ENCODE measurements at places on chromosomes 12 and 14.

- DNase-seq: no peak
Measured at GRCh38 chr12:99201906-99202645, 445.5 kb upstream of the GARIN6 start.

- DNase-seq: no peak
Measured at GRCh38 chr14:102039157-102039556, 47.7 kb downstream of the HSP90AA1 start.

GRCh38 chr14:95465358-95465757 lies 51.1 kb downstream of the SYNE3 start:
- DNase-seq: no peak

- DNase-seq: no peak
Measured at GRCh38 chr14:102282751-102283465, 22.1 kb downstream of the MOK start.

DNA sequence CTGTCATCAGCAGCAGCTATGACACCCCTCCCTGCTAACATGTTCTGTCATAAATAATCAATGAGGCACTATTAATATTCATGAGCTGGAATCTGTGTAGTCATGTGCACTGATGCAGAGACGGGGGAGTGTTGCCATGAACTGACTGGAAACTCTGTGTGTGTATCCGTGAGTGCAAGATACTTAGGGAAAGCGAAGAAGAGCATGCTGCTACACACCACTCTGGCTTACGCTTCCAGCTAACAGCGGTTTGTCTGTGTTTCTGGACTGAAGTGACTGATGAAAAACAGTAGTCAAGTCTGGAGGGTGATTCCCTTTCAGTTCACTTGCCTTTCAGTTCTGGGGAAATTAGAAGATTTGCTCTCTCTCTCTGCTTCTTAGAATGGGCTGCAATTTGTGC lies 249.4 kb downstream of the PDZRN4 start:
- no peak for DNase-seq

GRCh38 chr14:104555430-104556255 lies 23.9 kb upstream of the C14orf180 start:
- no peak for DNase-seq

- no peak for DNase-seq
Measured at GRCh38 chr12:121289962-121290361, 6.5 kb downstream of the CAMKK2 start.

DNA sequence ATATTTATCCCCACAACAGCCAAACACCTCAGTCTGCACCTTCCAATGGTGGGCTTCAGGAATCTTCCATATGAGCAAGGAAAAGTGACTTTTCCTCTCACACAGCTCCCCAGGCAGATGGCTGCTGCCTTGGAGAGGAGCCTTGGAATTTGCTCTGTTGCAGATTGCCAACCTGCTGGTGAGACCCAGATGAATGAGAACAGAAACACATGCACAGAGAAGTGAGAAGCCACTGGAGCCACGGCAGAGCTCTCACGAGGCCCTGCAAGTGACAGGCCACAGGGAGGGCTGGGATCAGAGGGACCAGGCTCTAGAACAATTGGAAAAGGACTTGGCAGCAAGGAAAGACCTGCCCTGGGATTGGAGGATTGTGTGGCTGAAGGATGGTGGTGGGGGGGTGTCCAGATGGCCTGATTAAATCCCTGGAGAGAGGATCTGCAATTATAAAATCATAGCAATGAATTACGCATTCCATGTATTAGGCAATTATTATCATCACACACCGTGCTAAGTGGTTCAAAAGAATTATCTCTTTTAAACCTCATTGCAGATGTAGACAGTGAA lies 84.9 kb upstream of the PWP1 start:
- DNase-seq: no peak

DNA sequence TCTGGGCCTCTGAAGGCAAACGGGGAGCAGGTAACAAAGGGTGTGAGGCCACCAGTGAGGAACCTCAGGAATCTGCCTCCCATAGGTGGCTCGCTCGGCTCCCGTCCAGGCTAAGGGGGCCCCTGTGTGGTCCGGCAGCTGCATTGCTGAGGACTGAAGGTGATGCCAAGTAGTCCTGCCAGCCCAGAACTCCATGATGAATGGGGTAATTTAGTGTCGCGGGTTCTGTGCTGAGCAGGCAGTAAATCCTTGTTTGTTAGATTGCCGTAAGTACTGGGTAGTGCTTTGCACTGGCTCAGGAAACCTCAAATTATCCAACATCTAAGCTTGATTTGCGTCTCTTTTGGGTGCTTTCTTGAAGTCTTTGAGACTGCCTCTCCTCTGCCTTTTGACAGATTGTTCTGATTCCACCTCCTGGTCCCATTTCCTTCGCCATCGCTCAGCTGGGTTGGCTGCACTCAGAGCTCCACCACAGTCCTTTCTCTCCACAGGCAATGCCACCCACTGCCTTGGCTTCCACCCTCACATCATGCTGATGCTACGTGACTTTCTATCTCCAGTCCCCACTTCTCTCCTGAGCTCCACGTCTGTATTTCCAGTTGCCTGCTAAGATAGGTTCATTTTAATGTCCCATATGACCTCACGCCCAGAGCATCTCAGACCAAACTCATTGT lies 392.0 kb downstream of the FUT8 start:
- DNase-seq: no peak

- DNase-seq: no peak
Measured at GRCh38 chr12:32273712-32274111, 125.6 kb upstream of the FGD4 start.

DNA sequence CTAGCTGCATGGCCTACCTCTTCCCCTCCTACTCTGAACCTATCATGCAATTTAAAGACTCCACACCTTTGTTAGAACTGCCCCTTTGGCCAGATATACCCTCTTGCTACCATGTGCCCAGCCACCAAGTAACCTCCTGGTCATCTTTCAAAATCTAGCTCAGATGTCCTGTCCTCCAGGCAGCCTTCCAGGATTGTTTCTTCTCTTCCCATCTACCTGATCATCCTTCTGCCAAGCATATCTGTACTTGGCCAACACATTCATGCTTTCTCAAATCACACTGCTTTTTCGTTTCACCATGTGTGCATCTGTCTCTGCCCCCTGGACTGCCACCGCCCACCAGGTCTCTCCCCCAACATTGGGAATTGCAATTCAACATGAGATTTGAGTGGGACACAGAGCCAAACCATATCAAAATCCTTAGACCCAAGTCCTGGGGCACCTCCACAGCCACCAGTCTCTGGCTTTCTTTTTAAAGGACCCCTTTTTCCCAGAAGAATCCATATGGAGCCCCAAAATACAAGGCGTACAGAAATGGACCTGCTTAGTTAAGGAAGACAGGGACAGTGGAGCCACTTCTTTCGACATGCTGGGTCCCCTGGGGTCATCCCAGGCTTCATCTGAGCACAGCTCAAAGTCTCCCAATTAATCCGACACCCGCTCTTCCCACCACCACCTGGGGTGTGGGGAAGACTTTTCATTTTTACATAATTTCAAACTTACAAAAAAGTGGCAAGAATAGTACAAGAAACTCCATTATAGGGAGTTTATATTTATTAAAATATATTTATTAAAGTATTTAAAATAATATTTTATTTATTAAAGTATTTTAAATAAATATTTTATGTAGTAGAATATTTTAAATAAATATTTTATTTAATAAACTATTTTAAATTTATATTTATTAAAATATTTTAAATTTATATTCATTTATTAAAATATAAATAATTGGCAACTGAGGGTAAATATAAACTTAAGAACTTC lies 7.9 kb upstream of the CMKLR1 start:
- no peak for DNase-seq

DNA sequence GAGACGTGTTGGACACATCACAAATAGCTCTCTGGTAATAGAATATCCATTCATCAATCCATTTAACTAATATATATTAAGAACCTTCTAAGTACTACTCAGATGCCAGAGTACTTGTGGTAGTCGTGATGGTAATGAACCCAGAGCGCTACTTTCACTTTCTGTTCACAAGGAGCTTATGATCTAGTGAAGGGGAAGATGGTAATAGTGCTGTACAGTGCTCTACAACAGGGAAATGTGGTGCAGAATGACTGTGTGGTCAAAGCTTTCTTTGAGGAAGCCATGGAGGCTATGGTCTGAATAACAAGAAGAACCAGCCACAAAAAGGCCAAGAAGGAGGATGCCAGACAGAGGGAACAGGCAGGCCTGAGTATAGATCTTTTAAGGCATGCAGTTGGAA lies 212.0 kb downstream of the PTPRO start:
- peak; percentile 89 for DNase-seq

- no peak for DNase-seq
Measured at GRCh38 chr14:68376067-68376779, 416.6 kb downstream of the ZFP36L1 start.

GRCh38 chr12:47038270-47038748 lies 41.1 kb upstream of the PCED1B start:
- DNase-seq: peak; percentile 42

DNA sequence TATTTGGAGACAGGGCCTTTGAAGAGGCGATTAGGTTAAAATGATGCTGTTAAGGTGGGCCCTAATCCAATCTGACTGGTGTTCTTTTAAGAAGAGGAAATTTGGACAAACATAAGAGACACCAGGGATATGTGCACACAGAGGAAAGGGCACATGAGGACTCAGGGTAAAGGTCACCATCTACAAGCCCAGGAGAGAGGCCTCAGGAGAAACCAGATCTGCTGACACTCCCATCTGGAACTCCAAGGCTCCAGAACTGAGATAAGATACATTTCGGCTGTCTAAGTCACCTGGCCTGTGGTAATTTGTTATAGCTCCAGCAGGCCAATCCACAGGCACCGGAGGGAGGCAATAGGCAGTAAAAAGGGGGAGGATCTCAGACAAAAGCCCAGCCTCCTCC lies 48.6 kb downstream of the KICS2 start:
- DNase-seq: no peak

- peak; percentile 67 for DNase-seq
Measured at GRCh38 chr12:77377116-77377515, 311.7 kb upstream of the E2F7 start.

GRCh38 chr12:93884794-93885460 lies 207.8 kb downstream of the CRADD start:
- no peak for DNase-seq

- no peak for DNase-seq
Measured at GRCh38 chr14:36664322-36665193, 2.9 kb downstream of the PAX9 start.

- DNase-seq: no peak
Measured at GRCh38 chr12:50750366-50750765, 13.5 kb upstream of the ATF1 start.

- DNase-seq: no peak
Measured at GRCh38 chr14:100783630-100784370, 42.1 kb upstream of the MEG3 start.

- DNase-seq: no peak
Measured at GRCh38 chr12:104985206-104985605, 910 bp upstream of the NOPCHAP1 start.

GRCh38 chr12:113149361-113150150 lies at the start of gene CFAP73:
Gene CFAP73, plus strand, starts transcription at chr12:113149724. Its CDS starts 134 bp downstream, at chr12:113149858.
- peak; percentile 13 for DNase-seq

DNA sequence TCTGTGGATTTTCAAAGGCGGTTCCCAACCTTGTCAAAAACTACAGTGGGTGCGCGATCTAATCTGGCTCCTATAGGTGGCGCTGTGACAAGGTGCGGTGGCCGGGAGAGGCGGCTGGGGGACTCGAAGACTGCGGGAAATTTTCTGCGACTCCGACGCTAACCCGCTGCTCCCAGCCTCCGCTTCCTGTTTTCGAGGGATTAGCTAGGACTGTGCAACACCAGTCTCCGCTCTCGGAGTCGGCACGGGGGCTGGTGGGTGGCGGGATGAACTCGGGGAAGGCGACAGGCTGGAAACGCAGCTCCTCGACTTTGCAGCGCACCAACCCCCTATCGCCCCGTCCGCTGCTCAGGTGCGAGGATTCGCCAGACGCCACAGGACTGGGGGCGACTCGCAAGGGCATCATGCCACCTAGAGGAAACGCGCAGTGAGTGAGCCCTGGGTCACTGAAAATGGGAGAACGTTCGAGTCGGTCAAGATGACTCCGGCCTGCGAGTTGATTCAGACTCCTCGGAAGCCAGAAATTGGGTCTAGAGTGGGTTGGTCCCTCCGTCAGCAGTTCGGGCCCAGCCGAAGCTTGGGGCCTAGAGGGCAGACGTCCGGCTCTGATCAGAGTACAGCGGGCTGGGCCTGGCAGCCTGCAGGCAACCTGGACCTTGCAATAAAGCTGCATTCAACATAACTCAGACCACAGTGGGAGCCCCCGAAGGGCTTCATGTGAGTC lies 5.5 kb upstream of the PAX9 start:
- DNase-seq: peak; percentile 3

DNA sequence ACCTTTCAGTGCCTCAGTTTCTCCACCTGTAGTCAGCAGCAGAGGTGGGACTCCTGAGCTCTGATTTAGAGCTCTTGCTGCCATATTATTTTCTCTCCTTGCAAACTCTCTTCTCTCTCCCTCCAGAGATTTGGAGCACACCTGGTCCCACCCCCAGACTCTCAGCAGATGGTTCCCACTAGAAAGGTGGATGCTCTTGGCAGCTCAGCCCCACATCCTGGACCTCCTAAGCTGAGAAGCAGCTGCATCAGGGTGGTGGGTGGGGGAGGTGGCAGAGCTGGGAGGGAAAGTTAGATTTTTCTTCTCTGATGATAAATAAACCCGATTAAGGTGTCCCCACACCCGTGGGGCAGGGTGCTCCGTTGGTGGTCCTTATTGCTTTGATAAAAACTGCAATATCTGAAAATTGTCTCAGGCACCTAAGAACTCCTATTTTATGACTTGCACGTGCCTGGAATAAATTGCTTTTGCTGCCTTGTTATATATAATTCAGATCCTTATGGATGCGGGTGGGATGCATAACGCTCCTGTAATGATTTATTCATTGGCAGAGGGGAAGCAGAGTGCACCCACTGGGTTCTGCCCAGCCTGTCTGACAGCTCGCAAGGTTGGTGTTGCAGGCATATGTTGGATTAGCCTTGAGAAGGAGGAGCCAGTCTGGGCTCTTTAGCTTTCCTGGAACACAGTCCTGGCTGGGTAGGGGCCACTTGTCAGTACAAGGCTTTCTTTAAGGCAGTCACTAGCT lies 214.2 kb downstream of the SUDS3 start:
- DNase-seq: no peak

GRCh38 chr14:34180434-34180833 lies 229.6 kb upstream of the EGLN3 start:
- peak; percentile 31 for DNase-seq

DNA sequence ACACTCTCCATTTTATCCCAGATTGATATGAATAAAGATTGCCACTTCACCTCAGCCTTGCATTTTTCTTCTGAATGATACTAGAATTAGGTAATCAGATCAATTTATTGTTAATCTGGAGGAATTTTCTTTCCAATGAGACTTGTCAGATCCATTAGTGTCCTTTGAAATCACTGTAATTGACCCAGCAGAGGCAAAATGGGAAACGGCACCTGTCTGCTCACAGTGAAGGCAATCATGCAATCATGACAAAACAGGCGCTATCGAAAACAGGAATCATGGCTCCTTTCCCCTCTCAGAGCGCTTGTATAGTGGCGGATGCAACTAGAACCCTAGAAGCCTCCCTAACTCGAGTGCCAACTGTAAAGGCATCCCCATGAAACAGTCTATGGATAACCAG lies 417.6 kb downstream of the GALC start:
- DNase-seq: no peak

DNA sequence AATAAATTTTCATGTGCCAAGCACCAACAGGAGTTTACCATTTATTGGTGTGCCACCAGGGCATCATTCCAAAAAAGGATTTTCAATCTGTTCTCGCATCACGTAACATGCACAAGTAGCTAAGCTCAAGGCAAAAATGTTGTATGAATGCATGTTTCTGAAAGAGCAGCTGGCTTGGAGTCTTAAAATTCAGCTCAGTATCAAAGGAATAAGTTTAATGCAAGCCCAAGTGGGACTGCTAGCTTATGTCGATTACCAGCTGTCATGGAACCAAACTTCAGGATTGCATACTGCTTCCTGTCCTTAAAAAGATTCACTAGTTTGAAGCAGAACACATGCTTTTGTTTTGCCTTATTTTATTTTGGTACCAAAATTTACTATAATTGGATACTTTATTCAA lies 437.0 kb downstream of the FSCB start:
- DNase-seq: no peak

All from MV-4-11 (cell line).